ENCODE measurements at places on chromosomes 4 and X.

DNA sequence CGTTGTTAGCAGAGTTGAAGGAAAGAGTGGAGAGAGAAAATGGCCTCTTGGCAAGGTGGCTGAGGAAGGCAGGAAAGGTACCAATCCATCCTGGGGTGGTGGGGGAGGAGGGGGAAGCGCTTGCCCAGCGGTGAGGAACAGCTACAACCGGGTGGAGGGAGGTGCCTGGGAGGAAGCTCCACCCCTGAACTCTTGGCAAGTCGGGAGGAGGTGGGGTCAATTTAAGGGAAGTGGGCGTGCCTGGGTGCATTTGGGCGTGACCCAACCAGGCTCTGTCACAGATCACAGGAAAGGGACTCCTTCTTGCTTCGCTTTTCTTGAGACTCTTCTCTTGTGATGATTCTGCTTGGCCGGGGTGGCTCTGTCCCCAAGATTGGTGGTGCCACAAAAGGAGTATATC, 41.7 kb downstream of the BCORL1 start:
- DNase-seq, result peak; percentile 66

- no peak for DNase-seq
These were observed 331 bp downstream of the SETD7 start for GRCh38 chr4:139555705-139556070.

DNA sequence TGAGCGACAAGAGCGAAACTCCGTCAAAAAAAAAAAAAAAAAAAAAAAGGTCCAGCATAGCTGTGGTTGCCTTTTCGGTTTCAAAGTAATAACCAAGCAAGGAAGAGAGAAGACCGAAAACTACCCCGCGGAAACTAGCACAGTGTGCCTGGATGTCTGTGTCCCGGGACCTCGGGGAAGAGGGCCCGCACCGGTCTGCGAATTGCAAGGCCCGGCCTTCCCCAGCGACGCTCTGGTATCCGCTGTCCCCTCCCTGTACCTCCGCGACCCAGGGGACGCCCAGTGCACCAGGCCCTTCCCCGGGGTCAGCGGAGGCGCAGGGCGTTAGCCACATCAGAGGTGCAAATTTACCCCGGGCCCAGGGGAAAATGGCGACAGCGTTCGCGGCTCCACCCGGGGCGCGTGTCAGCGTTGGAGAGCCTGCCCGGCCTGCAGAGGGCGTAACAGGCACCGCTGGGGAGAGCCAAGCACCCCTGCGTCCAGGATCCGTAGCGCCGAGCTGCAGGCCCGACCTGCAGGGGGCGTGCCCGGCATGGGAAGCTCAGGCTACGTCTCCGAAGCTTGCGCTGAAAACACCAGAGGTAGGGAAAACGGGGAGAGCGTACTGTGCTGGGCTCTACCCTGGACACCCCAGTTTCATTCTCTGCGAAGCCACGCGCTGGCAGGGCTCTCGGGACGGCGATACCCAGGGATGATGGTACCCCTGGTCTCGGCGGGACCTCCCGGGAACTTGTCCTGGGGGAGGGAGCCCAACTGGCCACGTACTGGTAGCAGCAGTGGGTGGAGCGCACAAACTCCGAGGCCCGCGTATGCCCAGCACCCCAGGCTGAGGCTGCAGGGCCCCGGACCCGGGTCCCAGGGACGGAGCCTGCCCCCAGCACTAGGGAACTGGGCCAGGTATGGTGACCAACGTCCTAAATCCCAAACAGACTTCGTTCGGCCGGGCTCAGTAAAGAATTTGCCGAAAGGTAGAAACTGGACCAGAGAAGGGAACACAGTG, 16.2 kb downstream of the NKX6-1 start:
- peak; percentile 36 for DNase-seq

DNA sequence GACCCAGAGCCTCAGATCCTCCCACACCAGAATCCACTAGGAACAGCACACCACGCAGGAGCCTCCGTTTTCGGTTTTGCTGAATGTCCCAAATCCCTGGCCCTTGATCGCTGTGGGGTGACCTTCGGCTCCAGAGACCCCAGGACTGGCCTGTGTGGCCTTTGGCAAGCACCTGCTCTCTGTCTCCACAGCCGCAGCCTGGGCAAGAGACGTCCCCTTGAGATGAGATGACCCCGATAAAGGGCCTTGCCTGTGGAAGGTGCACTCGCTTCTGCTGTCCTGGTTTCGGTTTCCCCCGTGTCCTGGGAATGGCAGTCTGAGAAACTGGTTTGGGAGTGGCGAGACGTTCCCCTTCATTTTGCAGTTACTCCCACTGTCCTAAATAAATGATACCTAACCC, 9.6 kb downstream of the PSAPL1 start:
- DNase-seq, result no peak

- peak; percentile 32 for DNase-seq
These were observed 417.1 kb upstream of the MAGEB16 start for GRCh38 chrX:35380808-35381700.

- peak; percentile 35 for DNase-seq
These were observed 28.1 kb downstream of the INPP4B start for GRCh38 chr4:142818031-142818430.

GRCh38 chr4:156497486-156497885, 474.1 kb downstream of the PDGFC start:
- no peak for DNase-seq

GRCh38 chrX:45172890-45173289, 27.8 kb downstream of the DIPK2B start:
- peak; percentile 69 for DNase-seq

- DNase-seq, result peak; percentile 65
These were observed 46.5 kb upstream of the RAB9B start for GRCh38 chrX:103878466-103879122.

GRCh38 chr4:112147697-112148096, 2.4 kb downstream of the FAM241A start:
- DNase-seq, result peak; percentile 66

DNA sequence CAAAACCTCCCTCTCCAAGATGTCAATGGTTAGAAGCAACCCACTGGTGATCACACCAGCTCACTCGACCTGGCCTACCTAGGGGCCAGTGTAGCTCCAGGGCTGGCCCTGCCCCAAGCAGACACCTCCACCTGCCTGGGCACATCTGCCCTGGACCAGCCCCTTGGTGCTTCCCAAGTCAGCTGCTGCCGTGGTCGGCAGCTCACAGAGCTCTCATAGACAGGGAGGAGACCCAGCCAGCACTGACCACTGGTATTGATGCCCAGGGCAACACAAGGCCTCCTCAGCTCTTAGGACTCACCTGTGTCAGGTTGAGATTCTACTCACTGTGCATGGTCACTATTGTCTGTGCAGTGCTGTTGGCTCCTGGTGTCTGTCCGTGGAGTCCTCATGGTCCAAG, 51.7 kb downstream of the SEPSECS start:
- no peak for DNase-seq

DNA sequence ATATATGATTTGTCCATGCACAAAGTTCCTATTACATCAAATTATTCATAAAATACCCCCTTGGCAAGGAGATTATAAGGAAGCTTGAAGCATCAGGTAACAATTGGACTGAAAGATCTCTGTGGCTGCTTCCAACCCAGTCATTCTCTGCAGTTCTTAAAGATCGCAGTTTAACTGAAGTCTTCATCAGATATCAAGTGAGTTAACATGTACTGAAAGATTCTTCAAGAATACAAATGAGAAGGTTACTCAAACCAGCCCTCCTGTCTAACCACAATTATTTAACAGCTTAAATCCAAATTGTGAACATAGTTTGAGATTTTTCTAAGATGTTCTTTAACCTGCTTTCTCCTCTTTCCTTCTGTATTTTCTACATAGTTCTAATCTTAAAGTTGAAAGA, 56.1 kb downstream of the SLC10A7 start:
- no peak for DNase-seq
